Psoas muscle (tissue), 8 donors: ENCODE measurements at places on chromosomes 6 and 20. TPM values are rescaled to one million over a fixed set of nuclear protein-coding genes. Genes with fewer than 3 reads are reported as not detected.

DNA sequence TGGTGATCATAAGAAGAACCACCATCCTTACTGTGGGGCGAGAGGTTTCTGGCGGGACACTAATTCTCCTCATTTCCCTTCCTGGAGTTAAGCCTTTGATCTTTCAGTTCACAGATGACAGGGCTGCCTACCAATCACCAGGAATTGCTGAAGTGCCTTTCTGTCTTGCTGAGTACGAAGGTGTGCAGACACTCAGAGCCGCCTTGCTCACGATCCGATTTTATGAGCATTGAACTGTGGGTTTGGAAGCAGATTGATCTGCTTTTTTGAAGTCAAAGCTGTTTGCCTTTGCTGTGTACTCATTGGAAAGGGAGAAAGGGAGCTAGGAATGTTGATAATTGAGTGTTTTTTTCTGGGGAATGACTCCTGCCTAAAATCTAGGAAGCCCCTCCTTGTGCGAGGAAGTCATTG, 129.1 kb upstream of the SALL4 start:
- no peak for DNase-seq
- no peaks in the 10 kb centered on the region for H3K36me3 ChIP-seq
- no peak overlapping the region for H3K4me3 ChIP-seq
- no peaks in the 10 kb centered on the region for H3K4me1 ChIP-seq
- no peak overlapping the region for H3K27ac ChIP-seq

GRCh38 chr6:160129881-160130615, 8.4 kb downstream of the SLC22A1 start:
- H3K4me3 ChIP-seq = no peak overlapping the region
- H3K27ac ChIP-seq = no peak overlapping the region
- H3K36me3 ChIP-seq = no peaks in the 10 kb centered on the region
- DNase-seq = no peak

GRCh38 chr20:41279546-41280225, 37.8 kb downstream of the ZHX3 start:
- no peaks in the 10 kb centered on the region for H3K27me3 ChIP-seq
- H3K4me3 ChIP-seq = no peak overlapping the region
- peak overlapping the region; percentile 5 for H3K27ac ChIP-seq
- no peak for DNase-seq
- peaks cover 27% of the 10 kb centered on the region for H3K4me1 ChIP-seq

- no peak overlapping the region for H3K27ac ChIP-seq
- H3K4me1 ChIP-seq = no peaks in the 10 kb centered on the region
- H3K4me3 ChIP-seq = no peak overlapping the region
- no peaks in the 10 kb centered on the region for H3K27me3 ChIP-seq
Measured at GRCh38 chr6:158467923-158468322, 92.0 kb upstream of the TMEM181 start.

GRCh38 chr20:51691703-51692102, 76.5 kb downstream of the ATP9A start:
- no peaks in the 10 kb centered on the region for H3K27me3 ChIP-seq
- DNase-seq = no peak
- no peak overlapping the region for H3K27ac ChIP-seq
- H3K4me1 ChIP-seq = no peaks in the 10 kb centered on the region

DNA sequence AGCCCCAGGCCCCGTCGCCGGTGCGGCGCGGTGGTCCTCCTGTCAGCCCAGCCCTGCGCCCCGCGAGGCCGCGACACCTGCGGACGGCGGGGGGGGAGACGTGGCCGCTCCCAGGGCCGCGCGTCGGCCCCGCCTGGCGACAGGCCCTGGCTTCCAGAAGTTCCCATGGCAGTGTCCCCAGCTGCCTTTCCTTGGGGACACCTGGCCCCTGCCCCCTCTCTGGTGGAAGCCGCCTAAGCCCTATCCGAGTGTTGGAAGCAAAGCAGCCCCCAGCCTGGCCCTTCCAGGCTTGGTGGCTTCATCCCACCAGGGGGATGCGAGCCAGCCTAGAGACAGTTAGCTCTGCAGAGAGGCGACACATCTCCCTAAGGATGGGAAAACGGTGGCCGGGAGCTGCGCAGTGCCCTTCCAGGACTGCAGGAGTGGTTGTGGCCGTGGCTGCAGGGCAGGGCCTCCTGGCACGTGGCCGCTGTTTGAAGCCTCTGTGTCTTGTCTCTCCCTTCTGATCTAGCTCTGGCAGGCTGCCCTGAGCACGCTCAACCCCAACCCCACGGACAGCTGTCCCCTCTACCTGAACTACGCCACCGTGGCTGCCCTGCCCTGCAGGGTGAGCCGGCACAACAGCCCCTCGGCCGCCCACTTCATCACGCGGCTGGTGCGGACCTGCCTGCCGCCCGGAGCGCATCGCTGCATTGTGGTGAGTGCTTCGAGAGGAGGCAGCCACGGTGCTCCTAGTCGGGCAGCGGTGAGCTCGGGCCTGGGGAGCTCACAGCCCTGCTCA, 816 bp downstream of the NPEPL1 start:
- no peaks in the 10 kb centered on the region for H3K36me3 ChIP-seq
- peak overlapping the region; percentile 72 for H3K4me3 ChIP-seq
- no peaks in the 10 kb centered on the region for H3K27me3 ChIP-seq
- no peak for DNase-seq
- peak overlapping the region; percentile 79 for H3K27ac ChIP-seq
- peaks cover 32% of the 10 kb centered on the region for H3K4me1 ChIP-seq

GRCh38 chr20:41412324-41413120, 45.9 kb upstream of the EMILIN3 start:
- no peaks in the 10 kb centered on the region for H3K27me3 ChIP-seq
- H3K36me3 ChIP-seq = peaks cover 7% of the 10 kb centered on the region
- H3K4me3 ChIP-seq = no peak overlapping the region
- peaks cover 44% of the 10 kb centered on the region for H3K4me1 ChIP-seq
- DNase-seq = no peak

EBF4 gene
- total RNA-seq = 1.2 TPM

EEF1A2 gene
- total RNA-seq = 1,781 TPM

DNA sequence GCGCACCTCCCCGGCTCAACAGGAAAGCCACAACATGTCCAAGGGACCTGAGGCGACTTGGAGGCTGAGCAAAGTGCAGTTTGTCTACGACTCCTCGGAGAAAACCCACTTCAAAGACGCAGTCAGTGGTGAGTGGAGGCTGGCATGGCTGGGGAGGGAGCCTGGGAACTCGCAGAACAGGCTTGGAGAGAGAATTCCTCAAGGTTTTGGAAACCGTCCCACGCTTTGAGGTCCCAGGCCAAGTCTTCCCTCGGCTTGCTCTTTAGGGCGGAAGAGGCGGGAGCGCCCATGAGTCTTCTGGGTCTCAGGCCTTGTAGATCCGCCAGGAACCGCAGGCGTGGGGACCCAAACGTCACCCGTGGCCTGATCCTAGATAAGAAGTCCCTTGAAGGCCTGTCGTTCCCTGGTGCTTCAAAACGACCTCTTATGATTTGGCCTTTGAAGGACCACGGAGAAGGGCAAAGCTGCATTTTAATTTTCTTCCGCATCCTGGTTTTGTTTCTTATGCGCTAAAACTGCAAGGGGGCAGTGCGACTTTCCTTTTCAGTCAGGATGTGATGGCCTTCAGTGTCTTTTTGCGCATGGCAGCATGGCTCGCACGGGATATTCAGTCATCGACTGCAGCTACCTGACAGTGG, 2.0 kb downstream of the LAMP5 start:
- peak overlapping the region; percentile 22 for H3K4me3 ChIP-seq
- H3K4me1 ChIP-seq = no peaks in the 10 kb centered on the region
- H3K27ac ChIP-seq = no peak overlapping the region
- H3K27me3 ChIP-seq = peaks cover 69% of the 10 kb centered on the region

DNA sequence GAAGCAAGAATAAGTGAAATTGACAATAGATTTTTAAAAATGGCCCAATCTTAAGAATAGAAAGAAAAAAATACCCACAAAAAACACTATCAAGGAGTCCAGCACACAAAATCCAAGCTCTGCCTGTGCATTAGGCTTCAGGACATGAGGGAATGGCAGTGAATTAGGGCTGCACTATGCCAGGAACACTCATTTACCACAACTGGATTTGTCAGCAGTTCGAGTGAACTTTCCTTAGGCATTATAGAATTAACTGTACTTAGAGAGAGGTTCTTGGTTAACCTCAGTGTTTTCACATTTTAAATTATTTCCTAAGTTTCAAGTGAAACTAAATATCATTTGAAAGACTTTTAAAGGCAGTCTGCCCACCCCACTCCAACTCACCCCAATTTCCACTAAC, 34.8 kb downstream of the SLC22A3 start:
- H3K27me3 ChIP-seq = no peaks in the 10 kb centered on the region
- peaks cover 11% of the 10 kb centered on the region for H3K4me1 ChIP-seq
- H3K27ac ChIP-seq = no peak overlapping the region
- no peak for DNase-seq
- no peak overlapping the region for H3K4me3 ChIP-seq

CBLN4 gene
- not detected for total RNA-seq

- no peaks in the 10 kb centered on the region for H3K27me3 ChIP-seq
- no peak for DNase-seq
- peaks cover 44% of the 10 kb centered on the region for H3K4me1 ChIP-seq
- no peaks in the 10 kb centered on the region for H3K36me3 ChIP-seq
Measured at GRCh38 chr6:90218959-90219208, 77.8 kb downstream of the BACH2 start.

GRCh38 chr20:25654487-25654886, 30.7 kb upstream of the NANP start:
- DNase-seq = no peak
- H3K36me3 ChIP-seq = no peaks in the 10 kb centered on the region
- H3K4me1 ChIP-seq = no peaks in the 10 kb centered on the region
- no peaks in the 10 kb centered on the region for H3K27me3 ChIP-seq
- no peak overlapping the region for H3K27ac ChIP-seq

ZBTB12 gene
- total RNA-seq = 1.1 TPM

E2F1 gene
- total RNA-seq = 0.73 TPM

DNA sequence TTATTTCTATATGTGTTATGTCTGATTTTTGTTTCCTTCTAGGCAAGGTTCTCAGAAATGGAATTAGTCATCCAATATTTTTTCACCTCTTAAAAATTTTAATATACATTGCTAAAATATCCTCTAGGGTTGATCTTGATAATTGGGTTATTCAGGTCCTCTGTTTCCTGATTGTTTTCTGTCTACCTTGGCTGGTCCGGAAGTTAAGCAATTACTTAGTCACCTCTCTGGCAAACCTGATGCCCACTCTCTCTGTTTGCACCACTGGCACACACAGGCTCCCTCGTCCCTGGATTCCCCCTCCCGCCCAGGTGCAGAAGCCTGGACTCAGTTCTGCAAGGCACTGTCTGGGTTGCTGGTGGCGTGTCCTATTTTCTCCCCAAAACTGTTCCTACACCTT, 27.7 kb downstream of the CST9L start:
- no peak overlapping the region for H3K4me3 ChIP-seq
- DNase-seq = no peak
- no peaks in the 10 kb centered on the region for H3K36me3 ChIP-seq
- peaks cover 4% of the 10 kb centered on the region for H3K27me3 ChIP-seq
